ENCODE measurements at places on chromosomes 2 and 18.

GRCh38 chr2:69450735-69451416 is 13.6 kb upstream of the NFU1 start:
- no peaks in the 10 kb centered on the region for H3K27me3 ChIP-seq
- H3K4me1 ChIP-seq, result no peaks in the 10 kb centered on the region
- no peaks in the 10 kb centered on the region for H3K36me3 ChIP-seq
- DNase-seq, result no peak
- no peak overlapping the region for H3K4me3 ChIP-seq

DNA sequence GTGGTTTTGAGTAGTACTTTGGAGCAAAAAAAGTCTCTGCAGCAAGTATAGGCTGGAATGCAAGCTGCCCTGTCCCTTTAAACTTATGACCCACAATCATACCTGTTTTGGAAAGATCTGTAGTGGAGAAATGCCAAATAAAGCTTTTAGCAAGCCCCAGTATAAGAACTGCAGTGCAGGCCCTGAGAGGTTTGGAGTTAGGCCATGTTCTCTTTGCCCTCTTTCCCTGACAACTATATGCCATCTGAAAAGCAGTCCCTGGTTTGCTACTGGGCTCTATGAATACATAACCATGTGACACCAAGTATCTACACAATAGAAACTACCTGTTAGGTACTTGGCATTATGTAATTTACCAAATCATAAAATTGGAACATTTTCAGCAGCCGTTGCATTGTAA is 267.4 kb upstream of the HNMT start:
- no peaks in the 10 kb centered on the region for H3K27me3 ChIP-seq
- no peaks in the 10 kb centered on the region for H3K4me1 ChIP-seq
- DNase-seq, result no peak
- H3K4me3 ChIP-seq, result no peak overlapping the region
- no peak overlapping the region for H3K27ac ChIP-seq

DNA sequence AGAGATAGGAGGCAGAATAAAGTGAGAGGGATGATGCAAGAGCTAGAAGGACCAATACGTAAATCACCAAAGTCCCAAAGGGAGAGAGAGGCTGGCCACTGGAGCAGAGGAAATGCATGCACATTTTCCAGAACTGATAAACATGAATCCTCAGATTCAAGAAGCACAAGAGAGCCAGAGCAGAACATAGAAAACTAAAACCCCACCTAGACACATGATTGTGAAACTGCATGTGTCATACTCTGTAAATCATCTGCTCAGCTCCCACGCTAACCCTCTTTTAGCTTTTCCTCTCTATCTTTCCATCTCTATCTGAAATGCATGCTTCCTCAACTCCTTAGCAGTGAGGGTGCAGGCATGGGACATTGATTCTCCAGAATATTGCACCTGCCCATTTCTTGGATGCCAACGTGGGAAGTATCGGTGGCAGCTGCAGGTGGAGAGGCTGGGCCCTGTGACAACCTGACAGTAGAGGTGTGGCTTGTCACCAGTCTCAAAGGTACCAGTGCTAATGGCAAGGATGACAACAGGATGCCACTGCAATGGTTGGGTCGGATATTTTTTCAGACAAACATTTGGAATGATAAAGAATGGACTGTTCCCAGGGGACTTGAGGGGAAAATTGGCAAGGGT is 89.3 kb upstream of the OTOS start:
- no peak overlapping the region for H3K27ac ChIP-seq
- DNase-seq, result no peak
- H3K4me1 ChIP-seq, result no peaks in the 10 kb centered on the region
- H3K36me3 ChIP-seq, result no peaks in the 10 kb centered on the region

GRCh38 chr2:71926876-71927756 is 220.5 kb downstream of the CYP26B1 start:
- no peaks in the 10 kb centered on the region for H3K4me1 ChIP-seq
- H3K27ac ChIP-seq, result no peak overlapping the region
- DNase-seq, result no peak
- no peaks in the 10 kb centered on the region for H3K27me3 ChIP-seq
- no peaks in the 10 kb centered on the region for H3K36me3 ChIP-seq

DNA sequence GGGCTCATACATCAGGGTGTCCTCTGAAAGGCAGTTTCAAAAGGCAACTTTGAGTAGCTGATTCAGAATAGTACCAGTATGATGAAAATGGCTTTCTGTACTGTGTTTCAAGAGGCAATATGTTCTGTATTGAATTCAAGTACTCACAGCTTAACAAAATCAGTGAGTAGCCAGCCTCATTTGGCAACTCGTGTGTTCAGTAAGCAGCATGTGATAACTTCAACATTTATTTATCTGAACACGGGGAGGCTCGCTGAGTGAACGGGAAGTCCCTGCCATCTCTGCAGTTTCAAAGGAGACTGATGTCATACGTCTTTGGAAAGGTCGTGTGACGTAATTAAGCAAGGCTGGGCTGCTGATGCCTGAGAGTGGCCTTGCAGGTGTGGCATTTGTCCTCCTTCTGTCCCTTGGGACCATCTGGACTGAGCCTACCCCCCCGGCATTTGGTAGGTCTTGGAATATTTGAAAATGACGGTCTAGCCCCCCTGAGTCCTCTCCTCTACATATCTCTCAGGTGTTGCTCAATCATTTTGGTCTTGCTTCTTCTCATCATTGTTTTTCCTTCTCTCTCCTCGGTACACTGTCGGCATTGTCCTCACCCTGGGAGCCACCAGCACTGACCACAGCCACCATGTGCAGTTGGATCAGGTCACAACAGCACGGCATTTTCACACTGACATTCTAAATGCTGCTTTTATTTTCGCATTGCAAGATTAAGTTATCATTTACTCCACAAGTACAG is 62.8 kb downstream of the SMIM21 start:
- H3K27me3 ChIP-seq, result no peaks in the 10 kb centered on the region
- no peaks in the 10 kb centered on the region for H3K4me1 ChIP-seq
- no peak overlapping the region for H3K4me3 ChIP-seq
- H3K36me3 ChIP-seq, result no peaks in the 10 kb centered on the region
- no peak overlapping the region for H3K27ac ChIP-seq

GRCh38 chr18:10973567-10974203 is 175.7 kb downstream of the PIEZO2 start:
- DNase-seq, result no peak
- H3K27ac ChIP-seq, result no peak overlapping the region

- H3K27me3 ChIP-seq, result no peaks in the 10 kb centered on the region
- H3K27ac ChIP-seq, result no peak overlapping the region
- no peaks in the 10 kb centered on the region for H3K4me1 ChIP-seq
- H3K36me3 ChIP-seq, result no peaks in the 10 kb centered on the region
These were observed 309.3 kb upstream of the PIK3C3 start for GRCh38 chr18:41645589-41646360.

GRCh38 chr2:217402761-217403383 is 543.0 kb upstream of the TNP1 start:
- H3K4me1 ChIP-seq, result no peaks in the 10 kb centered on the region
- H3K27ac ChIP-seq, result peak overlapping the region; percentile 51
- peak; percentile 73 for DNase-seq
- H3K4me3 ChIP-seq, result no peak overlapping the region

DNA sequence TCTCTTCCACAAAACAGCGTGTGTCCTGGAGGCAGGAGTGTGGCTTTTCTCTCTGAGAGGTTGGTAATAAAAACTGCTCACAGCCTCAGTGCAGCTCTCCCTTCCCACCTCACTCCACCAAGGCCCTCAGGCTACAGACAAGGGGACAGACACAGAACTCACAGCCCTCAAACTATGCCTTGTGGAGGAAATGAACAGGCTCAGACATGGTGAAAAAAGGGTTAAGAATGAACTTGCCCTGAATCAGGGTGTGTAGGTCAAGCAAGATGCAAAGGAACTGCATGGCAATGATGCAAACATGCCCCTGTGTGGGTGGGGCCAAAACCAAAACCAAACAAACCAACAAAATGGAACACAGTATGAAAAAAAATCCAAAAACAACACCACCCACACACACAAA is 125.8 kb downstream of the GALNT14 start:
- H3K27me3 ChIP-seq, result peaks cover 16% of the 10 kb centered on the region
- no peak for DNase-seq
- no peaks in the 10 kb centered on the region for H3K36me3 ChIP-seq
- no peak overlapping the region for H3K4me3 ChIP-seq

GRCh38 chr2:42414158-42414557 is 53.1 kb upstream of the COX7A2L start:
- H3K27me3 ChIP-seq, result no peaks in the 10 kb centered on the region

DNA sequence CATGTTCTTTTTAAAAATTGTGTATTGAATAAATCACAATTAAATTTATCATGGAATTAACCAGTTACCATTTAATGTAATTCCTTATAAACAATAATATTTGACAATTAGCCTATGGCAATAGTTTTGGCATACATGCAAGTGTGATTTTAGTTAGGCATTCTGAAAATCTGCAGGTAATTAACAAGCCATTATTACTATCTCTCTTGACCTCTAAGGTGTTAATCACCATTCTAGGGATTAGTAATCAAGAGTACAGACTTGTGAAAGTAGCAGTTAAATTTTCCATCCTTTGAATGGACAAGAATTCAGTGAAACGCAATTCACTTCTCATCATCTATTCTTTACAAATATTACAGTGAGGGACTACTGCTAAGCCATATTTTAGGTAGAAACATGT is 127.7 kb upstream of the CHST9 start:
- no peaks in the 10 kb centered on the region for H3K36me3 ChIP-seq
- H3K27ac ChIP-seq, result no peak overlapping the region

DNA sequence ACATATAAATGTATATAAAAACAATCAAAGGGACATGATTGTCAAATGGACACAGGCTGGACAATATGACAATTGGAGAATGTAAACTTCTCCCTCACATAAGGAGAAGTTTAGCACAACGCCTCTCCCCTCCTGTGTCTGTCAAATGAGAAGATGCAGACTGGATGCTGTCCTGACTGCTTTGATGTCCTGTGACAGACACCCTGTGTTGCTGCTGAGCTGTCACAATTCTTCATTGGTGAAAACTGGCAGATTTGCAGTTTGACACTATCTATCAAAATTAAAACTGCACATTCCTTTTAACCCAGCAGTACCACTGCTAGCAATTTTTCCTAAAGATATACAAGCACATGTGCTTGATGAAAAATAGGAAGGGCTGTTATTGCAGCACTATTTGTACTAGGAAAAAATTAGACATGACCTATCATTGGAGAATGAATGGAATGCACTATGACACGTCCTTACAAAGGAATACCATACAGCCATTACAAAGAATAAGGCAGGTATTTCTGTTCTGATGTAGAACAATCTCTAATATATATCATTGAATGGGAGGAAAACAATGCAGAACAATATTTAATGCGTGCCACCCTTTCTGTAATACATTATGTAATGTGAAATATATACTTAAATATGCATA is 12.4 kb downstream of the DPYSL5 start:
- no peak overlapping the region for H3K4me3 ChIP-seq
- peaks cover 13% of the 10 kb centered on the region for H3K27me3 ChIP-seq
- no peaks in the 10 kb centered on the region for H3K36me3 ChIP-seq
- DNase-seq, result no peak
- no peaks in the 10 kb centered on the region for H3K4me1 ChIP-seq

DNA sequence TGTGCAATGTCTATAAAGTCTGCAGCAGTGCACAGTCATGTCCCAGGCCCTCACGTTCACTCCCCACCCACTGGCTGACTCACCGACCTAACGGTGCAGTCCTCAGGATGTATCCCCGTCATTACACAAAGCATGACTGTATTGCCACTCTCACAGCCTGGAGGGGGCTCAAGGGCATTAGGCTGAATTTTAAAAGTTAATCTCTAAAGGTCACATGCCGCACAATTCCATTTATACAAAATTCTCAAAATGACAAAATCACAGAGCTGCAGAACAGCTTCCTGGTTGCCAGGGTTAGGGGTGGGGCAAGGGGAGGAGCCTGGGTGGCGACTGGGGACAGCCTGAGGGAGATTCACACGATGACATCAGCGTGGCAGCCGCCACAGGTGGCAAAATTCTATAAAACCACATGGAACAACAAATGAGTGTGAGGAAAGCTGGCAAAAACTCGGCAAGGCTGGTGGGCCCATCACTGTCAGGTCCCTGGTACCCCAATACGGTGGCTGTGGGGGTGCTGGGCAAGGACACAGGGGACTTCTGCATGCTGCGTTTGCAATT is 97.6 kb downstream of the NDUFA10 start:
- no peaks in the 10 kb centered on the region for H3K27me3 ChIP-seq
- H3K36me3 ChIP-seq, result no peaks in the 10 kb centered on the region
- H3K27ac ChIP-seq, result no peak overlapping the region
- H3K4me1 ChIP-seq, result no peaks in the 10 kb centered on the region
- H3K4me3 ChIP-seq, result no peak overlapping the region
- peak; percentile 53 for DNase-seq

- no peak overlapping the region for H3K4me3 ChIP-seq
- H3K27ac ChIP-seq, result no peak overlapping the region
- H3K4me1 ChIP-seq, result no peaks in the 10 kb centered on the region
- H3K36me3 ChIP-seq, result peaks cover 21% of the 10 kb centered on the region
- DNase-seq, result no peak
- H3K27me3 ChIP-seq, result no peaks in the 10 kb centered on the region
These were observed 85.2 kb downstream of the INO80D start for GRCh38 chr2:206000776-206001175.

GRCh38 chr2:65054749-65055421 is 1.3 kb upstream of the CEP68 start:
- H3K27ac ChIP-seq, result no peak overlapping the region
- peaks cover 21% of the 10 kb centered on the region for H3K4me1 ChIP-seq
- no peaks in the 10 kb centered on the region for H3K36me3 ChIP-seq
- H3K27me3 ChIP-seq, result no peaks in the 10 kb centered on the region

DNA sequence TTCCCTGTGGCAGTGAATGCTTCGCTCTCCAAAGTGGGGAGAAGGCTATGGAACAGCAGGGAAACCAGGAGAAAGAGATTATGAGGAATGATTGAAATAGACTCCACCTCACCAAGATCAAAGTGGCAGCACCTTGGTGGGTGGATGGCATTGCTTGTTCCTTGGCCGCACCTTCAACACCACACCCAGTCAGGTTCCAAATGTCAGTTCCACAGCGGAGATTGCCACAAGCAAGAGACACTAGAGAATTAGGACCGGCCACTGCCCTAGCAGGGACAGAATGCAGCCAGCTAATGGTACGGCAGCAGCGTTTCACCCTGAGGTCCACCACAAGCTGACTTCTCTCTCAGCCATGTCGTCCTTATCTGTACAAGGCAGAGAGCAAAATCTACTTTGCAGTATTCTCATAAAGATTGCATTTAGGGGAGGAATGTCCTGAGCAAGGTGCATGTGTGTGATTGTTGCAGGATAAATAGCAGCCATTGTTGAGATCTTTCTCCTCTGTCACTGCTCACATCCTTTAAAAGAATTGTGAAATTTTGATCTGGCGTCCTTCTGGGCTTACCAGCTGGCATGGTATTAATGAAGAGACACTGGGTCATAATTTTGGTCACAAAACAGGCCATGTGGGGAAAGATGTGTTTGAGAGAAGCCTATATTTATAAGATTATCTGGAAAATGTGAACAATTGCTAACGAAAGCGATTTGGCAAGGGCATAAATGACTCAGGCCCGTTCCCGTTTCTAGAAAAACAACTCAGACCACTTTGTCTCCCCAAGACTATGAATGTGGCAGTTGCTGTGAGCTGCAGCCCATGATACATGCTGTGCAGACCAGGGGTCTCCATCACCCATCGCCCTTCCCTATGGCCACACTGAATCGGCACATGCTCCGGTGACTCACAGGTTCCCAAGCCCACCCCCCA is 228.6 kb upstream of the ID2 start:
- peaks cover 5% of the 10 kb centered on the region for H3K4me1 ChIP-seq
- no peak overlapping the region for H3K4me3 ChIP-seq
- peaks cover 25% of the 10 kb centered on the region for H3K27me3 ChIP-seq
- no peak overlapping the region for H3K27ac ChIP-seq
- DNase-seq, result no peak
